T-helper 22 cell (primary cell): ENCODE measurements at places on chromosomes 2 and 18.

GRCh38 chr2:148526509-148527346 is 117.8 kb upstream of the EPC2 start:
- no peak for DNase-seq

- no peak for DNase-seq
Observed at GRCh38 chr2:108643261-108643849, 75.9 kb upstream of the RANBP2 start.

GRCh38 chr2:121236650-121237180 is 48.3 kb downstream of the TFCP2L1 start:
- DNase-seq, result no peak

GRCh38 chr2:96073170-96073775 is 38.6 kb upstream of the GPAT2 start:
- DNase-seq, result no peak

GRCh38 chr2:26255759-26256384 is 11.1 kb downstream of the HADHB start:
- no peak for DNase-seq

DNA sequence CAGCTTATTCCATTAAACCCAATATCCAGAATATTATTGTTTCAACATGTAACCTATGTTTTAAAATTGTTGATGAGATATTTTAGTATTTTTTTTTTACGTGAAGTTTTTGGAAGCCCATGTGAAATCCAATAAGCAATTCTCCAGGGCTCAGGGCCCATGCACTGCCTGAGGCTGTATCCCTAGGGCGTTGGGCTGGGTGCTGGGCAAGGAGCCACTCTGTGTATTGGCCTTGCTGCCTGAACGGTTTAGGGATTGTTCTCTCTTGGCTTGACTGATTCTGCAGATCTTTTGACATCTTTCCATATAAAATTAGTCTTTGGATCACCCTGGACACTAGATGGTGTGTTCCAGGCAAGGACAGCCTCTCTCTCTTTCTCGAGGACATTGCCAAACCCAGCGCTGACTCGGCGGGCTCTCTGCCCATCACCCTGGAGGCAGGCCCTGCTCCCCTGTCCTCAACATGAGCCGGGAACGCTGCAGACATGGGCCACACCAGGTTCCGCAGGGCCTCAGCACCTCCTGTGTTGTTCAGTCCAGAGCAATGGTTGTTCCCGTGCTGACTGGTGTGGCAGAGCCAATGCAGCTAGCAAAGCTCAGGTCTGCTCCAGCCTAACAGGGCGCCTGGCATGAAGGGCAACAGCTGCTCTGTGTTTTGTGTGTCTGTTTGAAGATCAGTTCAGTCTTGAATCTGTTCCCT is 163.0 kb downstream of the SEPTIN10 start:
- no peak for DNase-seq

DNA sequence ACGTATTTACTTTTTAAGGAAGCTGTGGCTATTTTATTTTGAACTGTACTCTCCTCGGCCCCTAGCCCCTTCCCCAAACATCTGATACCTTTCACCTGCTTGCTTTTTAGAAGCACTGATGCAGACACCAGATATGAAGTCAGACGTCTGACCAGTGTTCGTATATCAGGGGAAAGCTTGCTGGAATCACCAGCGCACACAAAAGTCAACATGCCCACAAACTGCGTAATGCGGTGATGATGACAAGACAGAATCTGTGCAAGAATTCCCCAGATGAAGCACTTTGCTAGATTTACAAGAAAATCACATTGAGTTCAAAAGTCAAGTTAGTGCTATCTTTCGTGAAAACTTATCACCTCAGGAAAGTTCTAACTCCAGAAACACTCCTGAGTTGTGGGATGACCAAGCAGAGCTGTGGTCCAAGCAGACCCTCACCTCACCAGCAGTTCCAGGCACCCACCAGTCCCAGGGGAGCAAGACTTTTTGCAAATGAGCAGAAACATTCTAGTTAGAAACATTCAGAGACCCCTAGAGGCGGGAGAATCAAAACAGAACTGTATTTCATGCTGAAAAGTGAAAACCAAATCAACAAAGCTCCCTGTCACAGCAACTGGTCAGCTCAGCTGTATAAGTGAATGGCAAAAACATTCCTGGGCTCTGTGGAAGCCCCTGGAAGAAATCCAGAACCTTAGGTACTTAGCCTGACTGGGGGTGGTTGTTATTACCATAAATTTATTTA is 55.7 kb downstream of the INO80C start:
- DNase-seq, result no peak

GRCh38 chr2:179882851-179883806 is 21.7 kb upstream of the ZNF385B start:
- no peak for DNase-seq

DNA sequence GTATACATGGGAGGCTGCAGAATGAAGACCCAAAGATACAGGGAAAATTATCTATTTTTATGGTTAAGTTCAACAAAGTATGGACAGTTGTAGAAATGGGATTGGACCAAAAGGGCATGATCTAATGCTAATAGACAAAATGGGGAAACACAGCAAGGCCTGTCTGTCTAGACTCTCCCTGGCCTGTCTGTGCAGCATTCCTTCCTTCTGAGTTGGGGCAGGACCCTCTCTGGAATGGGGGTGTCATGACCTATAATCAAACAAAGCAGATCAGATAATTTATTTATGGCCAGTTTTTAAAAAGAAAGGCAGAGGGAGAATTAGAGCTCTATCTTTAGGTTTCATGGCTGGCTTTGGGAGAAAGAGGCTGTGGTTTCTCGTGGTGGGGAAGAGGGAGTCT is 104.4 kb downstream of the CTIF start:
- no peak for DNase-seq

- no peak for DNase-seq
Observed at GRCh38 chr2:232637866-232638583, 4.6 kb downstream of the EFHD1 start.

DNA sequence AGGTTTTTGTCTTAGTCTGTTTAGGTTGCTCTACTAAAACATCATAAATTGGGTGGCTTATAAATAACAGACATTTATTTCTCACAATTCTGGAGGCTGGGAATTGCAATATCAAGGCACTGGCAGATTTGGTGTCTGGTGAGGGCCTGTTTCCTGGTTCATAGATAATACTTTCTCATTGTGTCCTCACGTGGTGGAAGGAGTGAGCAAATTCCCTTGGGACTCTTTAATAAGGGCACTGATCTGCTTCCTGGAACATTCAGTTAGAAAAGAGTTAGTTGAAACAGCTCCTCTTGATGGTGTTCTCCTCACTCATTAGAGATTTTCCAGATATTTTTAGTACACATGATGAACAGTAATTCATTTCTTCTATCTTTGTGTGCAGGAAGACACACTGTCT is 22.3 kb downstream of the COL4A3 start:
- no peak for DNase-seq

- no peak for DNase-seq
Observed at GRCh38 chr2:118846442-118846952, 951 bp downstream of the EN1 start.

DNA sequence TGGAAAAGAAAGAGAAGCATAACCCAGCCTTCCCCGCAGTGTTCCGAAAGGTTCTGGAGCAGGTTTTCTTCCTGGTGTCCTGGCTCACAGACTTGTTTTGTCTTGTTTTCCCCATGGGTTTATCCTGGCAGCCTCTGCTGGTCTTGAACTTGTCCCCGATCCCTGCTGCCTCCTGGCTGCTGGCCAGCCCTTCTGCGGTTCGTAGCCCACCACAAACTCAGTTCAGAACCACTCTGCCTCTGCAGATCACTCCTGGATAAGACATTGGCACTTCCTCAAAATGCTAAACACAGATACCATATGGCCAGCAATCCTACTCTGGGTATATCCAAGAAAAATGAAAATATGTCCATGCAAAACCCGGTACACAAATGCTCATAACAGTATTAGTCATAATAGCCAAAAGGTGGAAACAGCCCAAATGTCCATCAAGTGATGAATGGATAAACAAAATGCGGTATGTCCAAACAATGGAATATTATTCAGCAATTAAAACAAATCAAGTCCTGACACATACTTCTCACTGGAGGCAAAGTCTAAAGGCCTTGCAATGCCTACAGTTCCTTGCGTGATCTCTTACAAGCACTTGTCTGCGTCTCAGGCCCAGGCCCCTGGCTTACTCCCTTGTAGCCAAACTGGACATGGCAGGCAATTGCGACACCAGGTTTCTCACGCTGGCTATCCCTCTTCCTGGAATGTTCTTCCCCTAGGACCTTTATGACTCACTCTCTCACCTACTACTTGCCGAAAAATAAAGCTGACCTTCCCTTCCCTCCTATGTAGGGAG is 28.0 kb upstream of the ARHGEF4 start:
- DNase-seq, result no peak

DNA sequence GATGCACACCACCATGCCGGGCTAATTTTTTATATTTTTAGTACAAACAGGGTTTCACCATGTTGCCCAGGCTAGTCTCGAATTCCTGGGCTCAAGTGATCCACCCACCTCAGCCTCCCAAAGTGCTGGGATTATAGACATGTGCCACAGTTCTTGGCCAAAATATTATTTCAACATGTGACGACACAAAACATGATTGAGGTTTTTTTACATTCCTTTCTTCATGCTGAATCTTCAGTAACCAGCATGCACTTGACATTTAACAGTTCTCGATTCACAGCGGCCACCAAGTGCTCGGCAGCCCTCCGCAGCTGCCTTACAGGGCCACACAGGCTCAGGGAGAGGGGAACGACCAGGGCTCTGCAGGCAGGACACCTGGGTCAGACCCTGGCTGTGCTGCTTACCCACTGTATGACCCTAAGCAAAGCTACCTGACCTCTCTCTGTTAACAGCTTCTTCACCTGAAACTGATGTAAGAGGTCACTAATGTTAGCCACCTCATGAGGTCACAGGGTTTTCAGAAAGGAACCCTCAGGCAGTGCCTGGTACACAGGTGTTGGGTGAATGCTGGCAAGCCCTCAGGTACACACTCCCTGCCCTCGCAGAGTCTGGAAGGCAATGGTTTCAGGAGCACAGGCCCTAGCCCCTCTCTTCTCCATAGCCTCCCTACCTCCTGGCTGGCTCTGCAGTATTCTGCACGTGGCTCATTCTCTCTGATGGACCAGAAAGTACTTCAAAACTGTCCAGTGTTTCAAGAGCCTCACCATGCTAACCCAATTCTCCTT is 25.7 kb downstream of the TUBB6 start:
- DNase-seq, result no peak

DNA sequence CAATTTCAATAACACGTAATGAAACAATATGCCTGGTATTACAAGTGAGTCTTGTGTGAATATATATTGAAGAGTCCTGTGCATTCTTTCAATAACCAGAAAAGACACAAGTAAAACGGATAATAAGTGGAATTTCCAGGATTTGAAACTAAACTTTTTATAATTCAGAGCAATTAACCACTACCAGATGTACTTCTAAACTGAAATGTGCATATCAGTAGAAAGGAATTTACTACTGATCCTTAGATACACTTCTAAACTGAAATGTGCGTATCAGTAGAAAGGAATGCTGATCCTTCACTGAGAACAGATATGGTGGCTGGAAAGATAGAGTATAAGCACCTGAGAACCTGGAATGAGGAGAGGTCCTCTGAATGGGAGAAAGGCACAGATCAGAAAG is 470.9 kb upstream of the SPHKAP start:
- DNase-seq, result no peak

DNA sequence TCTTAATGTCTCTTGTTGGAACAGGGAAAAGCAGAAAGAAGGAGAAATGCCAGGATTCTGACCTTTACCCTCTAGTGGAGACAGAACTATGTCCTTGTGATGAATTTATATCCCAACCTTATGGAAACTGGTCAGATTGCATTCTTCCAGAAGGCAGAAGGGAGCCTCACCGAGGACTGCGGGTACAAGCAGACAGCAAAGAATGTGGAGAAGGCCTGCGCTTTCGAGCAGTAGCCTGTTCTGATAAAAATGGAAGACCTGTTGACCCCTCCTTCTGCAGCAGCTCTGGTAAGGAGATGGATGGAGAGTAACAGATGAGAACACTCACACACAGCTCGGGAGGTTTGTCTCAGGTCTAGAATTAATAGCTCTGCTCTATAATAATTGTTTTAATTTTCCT is 552.7 kb upstream of the HNMT start:
- no peak for DNase-seq

DNA sequence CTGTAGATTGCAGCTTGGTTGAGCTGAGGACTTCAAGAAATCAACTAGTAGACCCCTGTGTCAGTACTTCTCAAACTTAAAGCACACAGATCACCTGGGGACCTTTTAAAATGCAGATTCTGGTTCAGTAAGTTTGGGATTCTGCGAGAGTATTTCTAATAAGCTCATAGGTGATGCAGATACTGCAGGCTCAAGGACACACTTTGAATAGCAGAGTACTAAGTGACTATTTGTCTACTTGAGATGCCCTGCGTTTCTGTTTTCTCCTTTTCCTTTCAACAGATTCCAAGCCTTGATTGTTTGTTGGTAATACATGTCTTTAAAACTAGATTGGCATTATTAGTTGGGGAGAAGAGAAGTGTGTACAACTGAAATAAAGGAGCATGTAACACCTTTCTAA is 6.7 kb downstream of the MIB1 start:
- no peak for DNase-seq
